Activated effector memory CD4-positive, alpha-beta T cell treated with Interleukin-2 at 50 U/mL for 16 hours (primary cell): ENCODE measurements at places on chromosomes 5 and 9.

GRCh38 chr9:95907794-95908193 is 32.3 kb downstream of the ERCC6L2 start:
- no peak for DNase-seq

DNA sequence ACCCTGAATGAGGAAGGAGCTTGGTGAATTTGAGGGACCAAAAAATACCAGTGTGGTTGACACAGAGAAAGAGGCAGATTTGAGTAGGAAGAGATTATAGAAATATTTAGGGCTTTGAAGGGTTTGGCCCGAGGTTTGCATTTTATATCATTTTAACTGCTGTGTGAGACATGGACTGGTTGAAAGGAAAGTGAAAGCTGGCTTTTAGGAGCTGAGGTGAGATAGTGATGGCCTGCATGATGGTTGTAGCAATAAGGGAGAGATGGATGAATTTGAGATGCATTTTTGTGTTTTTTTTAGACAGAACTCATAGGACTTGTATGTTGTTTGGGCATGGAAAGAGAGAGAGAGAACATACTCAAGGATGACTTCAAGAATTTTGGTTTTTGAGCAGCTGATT is 21.7 kb downstream of the FER start:
- DNase-seq, result no peak

DNA sequence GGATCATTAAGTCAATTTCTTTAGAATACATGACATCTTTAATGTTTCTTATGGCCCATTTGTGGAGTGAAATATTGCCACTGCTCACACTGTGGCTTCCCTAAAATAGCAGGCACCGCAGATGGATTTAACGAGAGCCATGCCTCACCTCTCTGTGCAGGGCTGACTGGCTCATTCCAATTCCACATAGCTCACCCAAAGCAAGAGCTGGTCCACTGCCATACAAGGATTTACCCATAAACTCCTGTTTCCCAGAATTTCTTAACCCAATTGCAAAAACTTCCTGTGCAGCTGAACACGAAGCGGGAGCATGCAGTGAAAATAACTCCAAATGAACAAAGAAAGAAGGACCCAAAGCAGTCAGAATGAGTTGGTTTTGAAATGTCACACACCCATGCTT is 159.5 kb downstream of the BAAT start:
- DNase-seq, result no peak

- DNase-seq, result no peak
These were observed 8.7 kb upstream of the GFRA3 start for GRCh38 chr5:138282920-138283742.

- no peak for DNase-seq
These were observed 164.2 kb downstream of the MACROH2A1 start for GRCh38 chr5:135234666-135235401.

- DNase-seq, result no peak
These were observed 121.1 kb upstream of the IL12B start for GRCh38 chr5:159451197-159452052.

- DNase-seq, result no peak
These were observed 33.1 kb downstream of the MFAP3 start for GRCh38 chr5:154071799-154072413.

- no peak for DNase-seq
These were observed 3.4 kb downstream of the IL4 start for GRCh38 chr5:132677191-132677590.

DNA sequence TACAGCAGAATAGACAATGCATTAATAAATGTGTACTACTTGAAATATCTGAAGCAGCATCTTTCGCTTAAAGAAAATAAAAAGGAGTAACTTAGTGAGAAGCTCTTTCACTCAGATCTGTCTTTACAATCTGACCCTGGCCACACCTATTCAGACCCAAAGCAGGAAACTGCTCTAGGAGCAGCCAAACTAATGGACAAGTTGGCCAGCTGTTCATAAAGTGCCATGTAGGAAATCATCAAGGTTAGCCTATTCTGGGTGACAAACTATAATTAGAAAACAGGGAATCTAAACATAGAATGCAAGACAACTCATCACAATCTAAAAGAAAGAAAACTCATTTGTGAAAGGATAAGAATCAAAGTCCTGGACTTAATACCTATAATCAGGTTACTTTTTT is 101.3 kb downstream of the AGTPBP1 start:
- DNase-seq, result no peak

DNA sequence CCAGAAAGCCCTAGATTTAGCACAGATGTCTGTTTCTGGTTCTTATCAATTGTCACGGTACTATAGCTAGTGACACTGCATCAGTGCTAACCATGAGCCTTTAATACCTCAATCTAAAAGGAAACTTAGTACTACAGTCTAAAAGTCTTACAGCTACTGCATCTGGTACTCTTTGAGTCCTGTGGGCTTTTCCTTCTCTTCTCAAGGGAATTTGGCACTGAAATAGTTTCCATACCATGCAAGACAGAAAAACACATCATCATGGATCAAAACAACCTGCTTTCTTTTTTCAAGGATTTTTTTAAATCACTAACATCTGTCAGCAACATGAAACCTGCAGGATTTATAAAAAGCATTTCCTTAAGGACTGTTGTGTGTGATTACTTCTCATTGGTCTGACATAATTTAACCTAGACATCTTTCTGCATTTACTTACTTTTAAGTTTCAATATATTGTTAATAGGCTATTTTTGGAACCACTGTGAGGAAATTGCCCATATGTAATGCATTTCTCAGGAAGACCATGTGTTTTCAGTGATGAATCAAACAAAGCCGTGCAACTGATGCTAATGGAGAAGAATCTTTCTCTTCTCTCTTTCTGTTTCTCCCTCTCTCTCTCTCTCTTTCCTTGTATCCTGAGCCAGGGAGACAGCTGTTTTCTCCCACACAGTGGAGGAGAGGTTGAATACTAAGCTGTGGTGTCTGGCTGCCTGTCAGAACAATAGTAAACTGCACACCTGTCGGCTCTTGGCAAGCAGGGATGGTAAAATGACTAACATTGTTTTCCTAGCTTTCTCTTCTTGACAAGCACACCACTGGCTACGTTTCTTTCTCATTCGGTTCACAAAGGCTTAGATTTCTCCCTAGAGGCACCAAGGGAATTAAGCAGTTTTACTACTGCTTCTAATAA is 273.4 kb downstream of the CSNK1G3 start:
- no peak for DNase-seq

- DNase-seq, result no peak
These were observed 18.7 kb upstream of the TGFBR1 start for GRCh38 chr9:99085949-99086948.

DNA sequence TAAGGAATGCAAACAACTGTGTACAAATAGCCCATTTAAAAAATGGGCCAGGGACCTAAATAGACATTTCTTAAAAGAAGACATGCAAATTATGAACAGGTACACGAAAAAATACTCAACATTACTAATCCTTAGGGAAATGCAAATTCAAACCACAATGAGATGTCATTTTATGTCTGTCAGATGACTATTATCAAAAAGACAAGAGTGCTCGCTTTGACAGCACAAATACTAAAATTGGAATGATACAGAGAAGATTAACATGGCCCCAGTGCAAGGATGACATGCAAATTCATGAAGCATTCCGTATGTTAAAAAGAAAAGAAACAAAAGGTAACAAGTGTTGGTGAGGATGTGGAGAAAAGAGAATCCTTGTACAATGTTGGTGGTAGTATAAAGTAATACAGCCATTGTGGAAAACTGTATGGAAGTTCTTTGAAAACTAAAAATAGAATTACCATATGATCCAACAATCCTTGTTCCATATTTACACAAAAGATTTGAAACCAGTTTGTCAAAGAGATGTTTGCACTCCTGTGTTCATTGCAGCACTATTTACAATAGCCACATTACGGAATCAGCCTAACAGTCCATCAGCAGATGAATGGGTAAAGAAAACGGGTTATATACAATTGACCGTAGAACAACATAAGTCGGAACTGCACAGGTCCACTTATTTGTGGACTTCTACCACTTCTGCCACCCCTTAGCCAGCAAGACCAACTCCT is 47.2 kb upstream of the PCAT7 start:
- DNase-seq, result no peak

- DNase-seq, result no peak
These were observed 64.7 kb upstream of the LPAR1 start for GRCh38 chr9:111102793-111103464.

DNA sequence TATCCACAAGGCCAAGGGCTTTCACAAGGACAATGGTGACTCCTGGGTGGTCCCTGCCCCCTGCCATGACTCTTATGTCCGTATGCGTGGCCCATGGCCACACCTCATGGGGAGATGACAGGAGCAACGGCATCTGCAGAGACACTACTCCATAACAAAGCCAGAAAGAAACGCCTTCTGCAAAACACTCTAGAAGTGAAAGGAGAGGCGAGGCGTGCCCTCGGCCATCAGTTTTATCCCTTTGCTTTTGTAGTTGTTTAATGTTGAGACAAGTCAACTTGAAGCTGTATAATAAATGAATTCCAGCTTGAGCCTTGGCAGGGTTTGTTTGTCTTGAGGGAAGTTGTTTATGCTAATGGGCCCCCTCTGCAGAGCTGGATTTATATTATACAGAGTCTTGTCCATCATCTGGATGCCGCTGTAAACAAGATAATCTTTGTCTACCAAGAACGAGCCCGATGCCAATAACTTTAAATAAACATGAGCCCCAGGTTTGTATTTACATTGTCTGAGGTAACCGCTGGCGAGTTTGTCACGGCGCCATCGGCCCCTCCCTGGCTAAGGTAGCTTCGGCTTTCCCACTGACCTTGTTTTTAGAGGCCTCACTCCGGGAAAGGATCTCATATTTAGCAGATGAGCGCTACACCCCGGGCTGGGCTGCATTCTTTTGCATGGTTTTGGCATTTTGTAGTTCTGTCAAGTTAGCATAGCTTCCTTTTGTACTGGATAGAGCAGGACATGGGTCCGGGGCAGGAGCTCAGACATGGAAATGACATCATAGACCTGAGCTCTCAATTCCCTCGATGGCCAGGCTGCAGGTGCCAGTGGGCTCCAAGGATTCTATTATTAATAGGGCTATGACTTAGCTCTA is 165.3 kb downstream of the ERCC6L2 start:
- no peak for DNase-seq

- no peak for DNase-seq
These were observed 220.8 kb downstream of the PLK2 start for GRCh38 chr5:58239045-58239444.

DNA sequence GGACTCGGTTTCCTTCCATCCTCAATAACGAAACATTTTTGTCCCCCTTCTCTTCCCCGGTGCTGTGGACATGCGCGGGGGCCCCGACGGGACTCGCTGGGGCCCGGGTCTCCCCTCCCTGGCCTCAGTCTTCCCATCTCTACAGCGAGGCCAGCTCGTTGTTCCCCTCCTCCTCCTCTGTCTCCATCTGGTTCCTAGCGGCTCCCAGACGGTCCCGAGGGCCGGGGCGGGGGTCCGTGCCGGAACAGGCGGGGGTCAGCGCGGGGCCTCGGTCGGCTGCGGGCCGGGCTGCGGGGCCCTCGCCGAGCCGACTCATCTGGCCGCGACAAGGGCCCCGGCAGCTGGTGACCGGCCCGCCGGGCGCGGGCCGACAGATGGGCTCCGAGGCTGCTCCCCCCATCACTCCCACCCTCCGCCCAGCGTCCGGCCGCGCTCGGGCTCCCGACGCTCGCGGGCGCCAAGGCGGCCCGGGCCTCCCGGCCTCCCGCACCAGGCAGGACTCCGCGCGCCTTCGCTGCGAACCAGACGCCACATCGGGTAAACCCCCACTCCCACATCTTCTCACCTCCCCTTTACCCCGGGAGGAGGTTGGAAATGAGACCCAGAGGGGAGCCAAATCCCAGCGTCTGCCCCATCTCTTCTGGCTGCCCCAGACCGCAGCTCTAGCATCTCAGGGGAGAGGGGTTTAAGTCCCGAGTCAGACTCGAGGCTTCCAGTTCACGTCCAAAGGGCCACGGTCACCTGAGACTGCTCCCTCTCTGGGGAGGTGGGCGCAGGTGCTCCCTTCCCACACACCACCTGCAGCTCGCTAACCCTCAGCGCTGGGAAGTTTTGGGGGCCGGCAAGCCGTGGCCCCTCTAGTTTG is 8.1 kb downstream of the BARHL1 start:
- no peak for DNase-seq

GRCh38 chr5:153476767-153477166 is 13.7 kb upstream of the GRIA1 start:
- no peak for DNase-seq

- no peak for DNase-seq
These were observed 78.4 kb downstream of the VAV2 start for GRCh38 chr9:133913571-133914369.

- DNase-seq, result no peak
These were observed 24.4 kb downstream of the IQGAP2 start for GRCh38 chr5:76427206-76428140.

DNA sequence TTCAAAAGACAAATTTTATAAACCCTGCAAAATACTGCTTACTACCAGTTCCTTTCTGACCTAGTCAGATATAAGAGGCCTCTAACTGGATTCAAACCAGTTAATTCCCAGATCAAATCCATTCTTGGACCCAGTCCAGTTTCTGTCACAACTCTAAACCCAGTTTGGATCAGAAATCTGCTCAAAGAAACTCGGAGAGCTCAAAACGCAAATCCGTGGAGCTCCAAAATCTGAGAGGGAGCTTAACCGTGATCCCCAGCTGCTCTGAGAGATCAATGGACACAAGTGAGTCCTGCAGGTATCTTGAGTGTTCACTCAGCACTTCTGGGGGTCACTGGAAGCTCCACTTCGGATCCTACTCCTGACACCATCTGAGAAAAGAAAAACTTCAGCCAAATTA is 348.1 kb upstream of the PTGER4 start:
- DNase-seq, result no peak

DNA sequence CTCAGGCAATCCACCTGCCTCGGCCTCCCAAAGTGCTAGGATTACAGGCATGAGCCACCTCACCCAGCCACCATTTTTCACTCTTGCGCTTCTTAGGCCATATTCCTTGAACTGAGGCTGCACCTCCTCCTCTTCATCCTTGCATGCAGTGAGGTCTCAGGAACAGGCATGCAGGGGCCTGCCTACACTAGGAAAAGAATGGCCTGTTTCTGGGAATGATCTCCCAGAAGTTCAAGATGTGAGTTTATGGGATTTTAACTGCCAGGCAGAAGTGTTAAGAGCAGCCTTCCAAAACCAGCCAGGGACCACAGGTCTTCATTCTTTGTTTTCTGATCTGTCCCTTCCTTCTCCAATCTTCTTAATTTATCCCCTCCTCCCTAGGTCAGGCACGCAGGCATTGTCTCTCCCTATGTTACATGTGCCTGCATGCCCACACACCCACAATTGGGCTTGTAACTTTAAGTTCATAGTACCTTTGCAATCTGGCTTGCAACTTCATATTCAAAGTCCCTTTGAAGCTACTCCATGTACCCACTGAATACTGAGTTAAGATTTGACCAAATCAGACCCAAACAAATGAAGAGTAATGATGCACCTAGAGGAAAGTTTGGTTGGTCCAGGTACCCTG is 10.5 kb upstream of the HSPA4 start:
- DNase-seq, result no peak
